ENCODE measurements at places on chromosomes 13 and 19.
A peak's percentile ranks its signal among the peaks of the same experiment; 100 is the strongest.

DNA sequence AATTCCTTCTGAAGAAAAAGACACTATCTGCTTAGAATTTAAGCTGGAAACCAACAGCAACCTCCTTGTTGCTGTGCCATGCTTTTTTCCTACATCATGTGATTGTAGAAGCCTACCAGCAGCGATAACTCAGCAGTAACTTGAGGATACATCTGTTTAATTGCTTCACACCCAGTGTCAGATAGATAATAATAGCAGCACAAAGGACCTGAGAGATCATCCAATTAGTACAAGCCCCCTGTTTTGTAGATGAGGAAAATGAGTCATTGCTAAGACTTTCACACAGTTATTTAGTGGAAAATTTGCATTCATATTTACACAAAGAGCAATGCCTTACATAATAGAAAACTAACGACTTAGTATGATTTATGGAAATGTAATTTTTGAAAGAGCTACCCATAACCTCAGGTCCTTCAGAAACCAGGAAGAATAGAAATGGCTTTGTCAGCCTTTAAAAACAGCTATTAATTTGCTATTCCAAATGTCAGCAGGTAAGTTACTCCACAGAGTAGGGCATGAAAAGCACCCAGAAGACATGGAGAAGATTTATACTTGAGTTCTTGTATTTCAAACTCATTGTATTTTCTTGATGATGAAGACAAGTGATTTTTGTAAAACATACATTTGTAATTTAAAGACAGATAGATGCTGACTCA lies 93.7 kb upstream of the SGCG start:
- no peak for DNase-seq
- H3K36me3 ChIP-seq: no peaks in the 10 kb centered on the region
- no peak overlapping the region for H3K27ac ChIP-seq
- H3K4me3 ChIP-seq: no peak overlapping the region
- H3K27me3 ChIP-seq: no peaks in the 10 kb centered on the region
- no peaks in the 10 kb centered on the region for H3K4me1 ChIP-seq

- DNase-seq: no peak
- peaks cover 25% of the 10 kb centered on the region for H3K36me3 ChIP-seq
- H3K27ac ChIP-seq: peak overlapping the region; percentile 83
- peaks cover 33% of the 10 kb centered on the region for H3K4me1 ChIP-seq
Measured at GRCh38 chr19:7904074-7905020, 670 bp downstream of the MAP2K7 start.

GRCh38 chr19:10122045-10122444 lies 2.3 kb upstream of the EIF3G start:
- no peak overlapping the region for H3K4me3 ChIP-seq
- peaks cover 37% of the 10 kb centered on the region for H3K4me1 ChIP-seq
- no peaks in the 10 kb centered on the region for H3K27me3 ChIP-seq

GRCh38 chr13:99301913-99302636 lies 5.1 kb downstream of the GPR183 start:
- no peak for DNase-seq
- H3K27ac ChIP-seq: peak overlapping the region; percentile 93

DNA sequence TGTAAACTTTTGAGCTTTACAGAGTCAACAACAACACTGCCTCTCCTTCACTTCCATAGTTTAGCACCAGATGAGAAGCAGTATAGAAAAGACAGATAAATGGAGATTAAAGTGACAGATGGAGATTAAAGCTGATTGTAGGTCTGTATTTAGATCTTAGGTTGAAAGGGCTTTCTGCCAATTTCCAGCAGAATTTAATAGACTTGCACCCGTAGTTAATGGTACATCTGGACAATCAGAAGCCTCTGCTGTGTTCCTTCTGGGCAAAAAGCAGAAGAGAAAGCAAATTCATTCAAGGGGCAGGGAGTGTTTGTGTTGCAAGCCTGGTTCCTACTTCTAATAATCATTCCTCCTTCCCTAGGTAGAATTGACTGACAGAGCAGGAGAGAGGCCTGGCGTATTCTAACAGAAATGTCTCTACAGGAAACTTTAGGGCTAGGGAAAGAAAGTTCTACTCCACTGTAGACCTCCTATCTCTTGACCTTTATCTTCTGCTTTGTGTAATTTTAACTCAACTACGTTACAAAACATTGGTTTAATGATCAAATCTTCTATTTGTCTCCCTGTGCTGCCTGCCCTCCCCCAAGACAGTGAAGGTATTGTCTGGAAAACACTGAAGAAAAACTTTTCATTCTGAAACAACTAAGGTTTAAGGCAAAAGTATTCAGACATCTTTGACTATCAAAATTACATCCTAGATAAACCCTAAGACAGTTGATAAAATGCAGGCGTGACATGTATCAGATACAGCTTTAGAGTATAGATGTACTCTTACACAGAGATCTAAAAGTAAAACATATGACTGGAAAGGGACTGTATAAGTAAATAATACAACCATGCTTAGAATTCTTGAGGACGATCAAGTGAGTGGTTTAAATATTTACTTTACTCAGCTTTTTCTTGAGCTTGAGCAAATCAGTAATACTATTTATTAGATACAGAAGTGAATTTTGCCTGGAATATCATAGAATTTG lies 44.4 kb downstream of the GPC6 start:
- no peaks in the 10 kb centered on the region for H3K36me3 ChIP-seq
- no peaks in the 10 kb centered on the region for H3K27me3 ChIP-seq
- no peak overlapping the region for H3K27ac ChIP-seq
- H3K4me3 ChIP-seq: no peak overlapping the region
- no peaks in the 10 kb centered on the region for H3K4me1 ChIP-seq

DNA sequence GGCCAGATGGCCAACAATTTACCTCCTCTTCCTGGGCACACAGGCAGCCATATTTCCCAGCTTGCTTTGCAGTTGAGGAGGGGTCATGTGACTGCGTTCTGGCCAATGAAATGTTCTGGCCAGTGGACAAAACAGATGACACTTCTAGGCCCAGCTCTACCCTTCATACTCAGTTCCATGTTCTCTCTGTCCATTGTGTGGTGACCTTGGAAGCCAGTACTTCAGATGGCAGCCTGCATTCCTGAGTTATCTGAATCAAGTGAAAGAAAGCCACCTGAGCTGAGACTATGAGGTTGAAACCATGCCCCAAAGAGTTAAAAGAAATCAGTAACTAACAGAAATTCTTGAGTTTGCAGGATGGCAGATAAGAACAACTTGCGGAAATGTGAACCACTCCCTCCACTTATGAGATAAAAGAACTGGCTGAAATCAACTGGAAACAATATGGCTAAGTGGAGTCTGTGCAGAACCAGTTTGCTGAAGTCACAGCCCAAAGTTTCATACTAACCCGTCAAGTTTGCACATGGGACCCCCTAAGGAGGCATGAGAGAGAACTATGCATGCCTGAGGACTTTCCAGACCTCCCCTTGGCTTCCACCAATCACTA lies 8.1 kb downstream of the FAM187B start:
- no peaks in the 10 kb centered on the region for H3K36me3 ChIP-seq
- H3K27me3 ChIP-seq: no peaks in the 10 kb centered on the region
- no peak overlapping the region for H3K4me3 ChIP-seq
- peaks cover 39% of the 10 kb centered on the region for H3K4me1 ChIP-seq
- H3K27ac ChIP-seq: no peak overlapping the region

DNA sequence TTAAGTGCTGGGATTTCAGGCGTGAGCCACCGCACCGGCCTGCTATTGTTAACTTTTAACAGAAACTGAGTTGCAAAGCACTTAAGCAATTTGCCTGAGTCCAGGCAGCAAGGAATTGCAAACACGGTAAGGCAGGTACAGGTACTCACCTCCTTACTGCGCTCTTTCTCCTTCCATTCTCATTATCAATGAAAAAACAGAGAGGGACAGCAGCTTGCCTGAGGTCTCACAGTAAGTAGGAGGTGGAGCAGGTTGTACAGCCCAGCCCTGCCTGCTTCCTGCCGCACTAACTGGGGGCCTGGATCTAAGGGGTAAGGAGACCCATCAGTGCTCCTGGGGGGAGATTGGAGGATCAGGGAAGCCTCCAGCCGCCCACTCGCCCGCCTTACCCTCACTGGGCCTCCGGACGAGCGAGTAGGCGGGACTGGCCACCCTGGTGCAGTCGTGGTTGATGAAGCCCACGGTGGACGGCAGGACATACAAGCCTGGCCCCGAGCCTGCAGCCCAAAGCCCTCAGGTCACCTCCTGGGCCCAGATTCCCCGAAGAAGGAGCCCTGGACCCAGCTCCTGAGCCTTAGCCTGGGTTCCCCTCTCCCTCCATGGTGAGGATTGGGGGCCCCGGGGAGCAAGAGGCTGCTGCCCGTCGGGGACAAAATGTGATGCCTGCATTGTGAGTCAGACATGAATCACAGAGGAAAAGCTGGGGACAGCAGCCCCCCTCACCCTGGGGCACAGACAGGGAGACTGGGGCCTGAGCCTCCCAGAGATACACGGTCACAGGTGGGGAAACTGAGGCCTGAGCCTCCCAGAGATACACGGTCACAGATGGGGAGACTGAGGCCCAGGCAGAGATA lies 11.4 kb upstream of the SHC2 start:
- no peaks in the 10 kb centered on the region for H3K36me3 ChIP-seq
- no peak overlapping the region for H3K4me3 ChIP-seq
- no peaks in the 10 kb centered on the region for H3K4me1 ChIP-seq
- DNase-seq: no peak
- H3K27me3 ChIP-seq: peaks cover 3% of the 10 kb centered on the region

DNA sequence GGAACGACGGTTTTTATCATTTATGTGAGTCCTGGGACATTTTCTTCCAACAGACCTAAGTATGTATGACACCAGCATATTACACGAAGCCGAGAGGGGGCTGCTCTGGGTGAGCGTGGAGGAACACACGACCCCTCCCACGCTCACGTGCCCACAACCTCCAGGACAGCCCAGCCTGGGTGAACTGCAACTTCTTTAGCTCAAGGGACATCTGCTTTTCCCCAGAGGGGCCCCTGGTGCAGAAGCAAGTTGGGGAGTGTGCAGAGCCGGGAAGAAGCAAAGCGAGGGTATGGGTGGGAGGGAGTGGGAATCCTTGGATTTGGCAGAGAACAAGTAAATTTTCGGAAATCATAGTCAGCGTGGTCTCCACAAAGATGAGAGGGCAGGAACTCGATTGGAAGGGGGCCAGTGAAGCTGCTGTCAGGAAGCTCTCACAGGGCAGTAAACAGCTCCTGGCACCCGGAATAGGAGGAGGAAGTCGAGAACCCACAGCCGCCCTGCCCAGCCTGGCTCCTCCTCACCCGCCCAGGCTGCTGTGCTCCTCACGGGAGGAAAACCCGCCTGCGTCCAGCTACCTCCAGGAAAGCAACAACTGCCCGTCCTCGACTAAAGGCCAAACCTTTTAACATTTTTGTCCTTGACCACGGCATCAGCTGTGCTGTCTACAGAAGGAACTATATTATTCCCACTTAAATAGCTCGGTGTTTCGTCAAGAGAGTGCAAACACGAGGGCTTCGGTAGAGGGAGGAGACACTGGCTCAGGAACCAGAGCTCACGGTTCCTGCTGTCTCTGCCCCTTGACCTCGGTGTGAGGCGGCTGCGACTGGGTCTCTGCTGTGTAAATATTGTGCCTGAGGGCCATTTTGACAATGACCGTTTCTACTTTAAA lies 17.2 kb upstream of the CFAP97D2 start:
- no peak for DNase-seq
- peak overlapping the region; percentile 80 for H3K4me3 ChIP-seq
- no peaks in the 10 kb centered on the region for H3K36me3 ChIP-seq
- H3K27me3 ChIP-seq: peaks cover 13% of the 10 kb centered on the region
- H3K27ac ChIP-seq: peak overlapping the region; percentile 41
